ENCODE measurements at places on chromosomes 5 and 9. TPM values are rescaled to one million over a fixed set of nuclear protein-coding genes. Genes with fewer than 3 reads are reported as not detected.

DNA sequence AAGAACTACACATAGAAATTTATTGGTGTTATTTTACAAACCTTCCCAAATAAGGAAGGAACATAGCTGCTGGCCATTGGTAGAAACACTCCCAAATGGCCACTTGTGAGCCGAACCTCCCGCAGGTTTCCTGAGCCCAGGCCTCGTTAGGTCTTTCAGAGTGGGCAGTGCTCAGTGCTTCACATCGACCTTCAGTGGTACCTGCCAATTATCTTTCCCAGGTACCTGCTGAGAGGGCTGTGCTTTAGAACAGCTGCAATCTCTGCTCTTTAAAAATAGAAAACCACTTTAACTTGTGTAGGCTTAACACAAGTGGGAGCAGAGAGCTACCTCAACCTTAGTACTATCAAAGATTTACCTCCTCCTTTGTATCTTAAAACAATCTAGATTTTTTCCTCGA, 334.1 kb downstream of the RFX3 start:
- no peak for ATAC-seq

- ATAC-seq = no peak
These were observed 2.7 kb upstream of the IRF1 start for GRCh38 chr5:132493241-132493640.

DNA sequence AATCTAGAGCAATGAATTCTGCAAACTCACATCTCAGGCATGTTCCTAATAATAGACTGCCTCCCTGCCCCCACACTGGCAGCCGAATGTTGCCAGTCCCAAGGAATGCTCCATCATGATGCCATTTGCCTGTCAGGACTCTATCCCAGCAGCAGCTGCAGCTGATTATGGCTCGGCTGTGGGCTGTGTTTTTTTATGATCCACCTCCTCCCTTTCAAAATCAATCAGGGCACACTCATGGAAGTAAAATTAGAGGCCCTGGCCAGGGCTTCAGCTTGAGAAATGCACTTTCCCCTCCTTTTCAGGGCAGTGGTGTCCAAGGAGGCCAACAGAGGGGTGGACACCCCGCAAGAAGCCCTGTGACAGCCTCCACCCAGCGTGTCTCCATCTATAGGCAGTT, 176.7 kb upstream of the S1PR3 start:
- ATAC-seq = peak; percentile 40

DNA sequence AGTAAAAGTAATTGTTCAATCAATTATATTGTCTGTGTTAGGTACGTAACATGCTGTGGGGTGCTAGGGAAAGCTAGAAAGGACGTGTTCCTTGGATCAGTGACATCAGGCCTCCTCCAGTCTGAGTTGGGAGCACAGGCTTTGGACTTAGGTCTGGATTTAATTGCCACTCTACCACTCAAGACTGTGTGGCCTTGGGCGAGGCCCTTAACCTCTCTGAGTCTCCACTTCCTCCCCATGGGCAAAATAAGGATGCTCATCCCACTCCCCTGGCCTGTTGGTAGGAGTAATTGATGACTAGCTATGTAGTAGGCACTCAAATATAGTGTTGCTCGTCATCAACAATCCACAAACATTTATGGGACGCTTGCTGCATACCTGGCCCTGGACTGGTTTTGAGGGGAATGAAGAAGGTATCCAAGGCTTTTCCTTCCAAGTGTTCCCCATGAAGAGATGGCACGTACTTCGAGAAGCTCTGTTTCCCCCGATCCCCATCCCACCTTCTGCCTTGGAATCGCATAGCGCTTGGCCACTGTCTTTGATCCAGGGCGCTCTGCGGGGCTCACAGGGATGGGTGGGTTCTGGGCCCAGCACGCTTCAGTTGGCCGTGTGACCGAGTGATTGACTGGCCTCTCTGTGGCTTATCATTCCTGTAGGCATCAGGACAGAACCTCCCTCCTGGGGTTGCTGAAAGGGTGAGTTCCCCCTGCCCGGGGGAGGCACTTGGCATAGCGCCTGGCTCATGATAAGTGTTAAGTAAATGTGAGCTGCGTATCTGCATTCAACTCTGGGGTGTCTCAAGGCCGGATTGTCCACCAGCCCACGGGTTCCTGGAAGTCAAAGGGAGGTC, 8.1 kb downstream of the FGF18 start:
- ATAC-seq = no peak

DNA sequence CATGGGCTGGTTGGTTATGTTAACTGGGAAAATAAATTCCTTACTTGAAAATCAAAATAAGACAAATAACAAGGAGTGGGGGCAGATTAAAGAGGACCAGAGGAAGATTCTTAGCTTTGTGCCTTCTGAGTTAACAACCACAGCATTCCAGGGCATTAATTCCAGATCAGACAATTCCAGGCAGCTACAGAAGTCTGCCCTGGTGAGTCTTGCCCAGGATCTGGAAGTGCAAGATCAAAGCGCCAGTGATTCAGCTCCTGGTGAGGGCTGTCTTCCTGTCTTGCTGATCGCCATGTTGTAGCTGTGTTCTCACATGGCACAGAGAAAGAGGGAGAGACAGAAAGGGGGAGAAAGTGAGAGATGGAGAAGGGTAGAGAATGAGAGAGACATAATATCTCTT, 65.6 kb downstream of the ANXA2R start:
- no peak for ATAC-seq

RNF180 gene
- 1.9 TPM for total RNA-seq

CDO1 gene
- total RNA-seq = 0.36 TPM

GRCh38 chr9:112894041-112894440, 3.4 kb upstream of the SLC46A2 start:
- ATAC-seq = no peak

NUTM2F gene
- 0.27 TPM for total RNA-seq

DNA sequence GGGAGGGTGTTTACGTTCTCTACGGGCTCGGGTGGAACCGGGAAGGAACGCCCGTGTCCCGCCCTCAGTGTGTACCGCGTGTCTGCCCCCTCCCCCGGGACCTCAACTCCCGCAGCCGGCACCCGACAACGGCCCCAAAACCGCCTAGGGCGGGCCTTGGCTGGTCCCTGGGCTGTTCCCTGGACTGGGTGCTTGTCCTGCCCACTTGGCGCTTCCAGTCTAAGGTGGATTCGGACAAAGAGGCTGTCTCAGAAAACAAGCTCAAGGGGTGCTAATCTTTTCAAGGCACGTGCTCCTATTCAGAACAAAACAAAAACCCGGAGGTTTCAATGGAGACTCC, 379 bp upstream of the CLK4 start:
- ATAC-seq = no peak

PCDHGA11 gene
- 7.7 TPM for total RNA-seq

FOXD4L6 gene
- total RNA-seq = not detected

DNA sequence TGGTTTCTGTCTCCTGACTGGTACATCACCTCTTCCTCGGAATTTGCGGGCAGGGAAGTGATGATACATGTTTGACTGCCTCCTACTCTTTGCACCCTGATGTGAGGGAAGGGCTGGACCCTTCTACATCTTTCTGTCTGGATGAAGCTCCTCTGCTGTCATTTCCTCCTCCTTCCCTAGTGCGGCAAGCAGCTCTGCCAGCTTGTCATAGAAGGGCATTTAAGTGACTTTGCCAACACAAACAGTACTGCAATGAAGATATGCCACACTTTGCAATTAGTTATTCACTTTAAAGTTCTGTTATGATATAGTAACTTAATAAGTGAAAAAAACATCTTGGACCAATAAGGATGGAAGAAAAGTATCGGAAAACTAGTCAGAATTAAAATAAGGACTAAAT, 48.5 kb upstream of the ABL1 start:
- ATAC-seq = no peak

DNA sequence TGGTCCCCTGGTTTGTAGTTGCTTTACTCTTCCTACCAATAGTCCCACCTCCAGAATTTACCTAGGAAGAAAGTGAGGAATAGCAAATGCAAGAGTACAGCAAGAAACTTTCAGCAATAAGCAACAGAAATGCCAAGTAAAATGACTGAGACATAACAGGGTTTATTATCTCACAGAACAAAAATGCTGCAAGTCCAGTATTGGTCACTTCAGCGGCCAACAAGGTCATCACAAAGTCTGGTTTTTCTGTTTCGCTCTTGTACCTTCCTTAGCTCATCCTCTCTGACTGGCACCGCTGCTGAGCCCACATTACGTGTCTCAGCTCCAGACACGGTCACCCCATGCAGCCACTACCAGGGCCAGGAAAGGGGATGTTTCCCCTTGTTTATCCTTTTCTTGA, 82.7 kb downstream of the RFK start:
- no peak for ATAC-seq

FBP2 gene
- not detected for total RNA-seq

NMUR2 gene
- total RNA-seq = 0.22 TPM

OLFML2A gene
- 0.49 TPM for total RNA-seq

GRCh38 chr9:134436911-134437310, 110.7 kb downstream of the RXRA start:
- no peak for ATAC-seq

- no peak for ATAC-seq
These were observed 246.1 kb downstream of the FANCC start for GRCh38 chr9:95071450-95071849.

DNA sequence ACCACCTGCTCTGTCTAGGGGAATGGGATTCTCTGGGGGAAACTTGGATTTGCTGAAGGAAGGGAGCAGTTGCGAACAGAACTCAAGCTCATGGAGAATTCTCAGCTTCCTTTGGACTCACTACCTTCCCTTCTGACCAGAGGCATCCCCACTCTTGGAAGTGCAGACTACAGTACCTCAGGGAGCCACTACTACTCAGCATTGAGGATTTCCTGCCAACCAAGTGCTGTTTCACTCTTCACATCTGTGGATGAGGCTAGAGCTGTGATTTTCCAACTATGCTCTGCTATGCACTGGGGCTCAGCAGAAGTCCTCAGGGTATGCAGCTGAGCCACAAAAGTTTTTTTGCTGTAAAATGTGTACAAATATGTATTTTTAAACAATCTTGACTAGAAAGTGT, 43.9 kb downstream of the MACROH2A1 start:
- no peak for ATAC-seq

Data from motor neuron (in vitro differentiated cells).